ENCODE measurements at places on chromosomes 2 and 18.

GRCh38 chr18:5370332-5370731, 74.8 kb upstream of the ZBTB14 start:
- DNase-seq: no peak

- DNase-seq: no peak
These were observed 3.3 kb upstream of the NETO1 start for GRCh38 chr18:72871091-72871490.

- no peak for DNase-seq
These were observed 139.4 kb downstream of the SEPTIN10 start for GRCh38 chr2:109474319-109474825.

GRCh38 chr18:71431689-71432088, 1112.5 kb downstream of the CBLN2 start:
- DNase-seq: no peak

DNA sequence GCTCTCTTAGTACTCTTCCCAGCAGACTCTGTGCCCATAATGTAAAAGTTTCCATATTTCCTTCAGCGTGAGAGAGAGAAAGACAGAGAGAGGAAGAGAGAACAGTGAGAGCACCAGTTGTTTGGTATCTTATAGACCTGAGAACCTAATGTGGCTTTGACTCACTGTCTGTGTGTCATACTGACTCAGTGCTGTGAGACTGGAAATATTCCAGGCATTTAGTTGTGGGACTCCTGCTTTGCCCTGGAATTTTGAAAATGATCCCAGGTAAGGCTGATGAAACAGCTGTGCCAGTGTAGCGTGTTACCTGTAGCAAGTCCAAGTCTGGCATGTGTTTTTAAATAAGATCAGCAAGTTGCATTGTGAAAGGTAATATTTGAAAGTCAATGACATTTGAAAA, 87.9 kb upstream of the KCNH7 start:
- DNase-seq: no peak

DNA sequence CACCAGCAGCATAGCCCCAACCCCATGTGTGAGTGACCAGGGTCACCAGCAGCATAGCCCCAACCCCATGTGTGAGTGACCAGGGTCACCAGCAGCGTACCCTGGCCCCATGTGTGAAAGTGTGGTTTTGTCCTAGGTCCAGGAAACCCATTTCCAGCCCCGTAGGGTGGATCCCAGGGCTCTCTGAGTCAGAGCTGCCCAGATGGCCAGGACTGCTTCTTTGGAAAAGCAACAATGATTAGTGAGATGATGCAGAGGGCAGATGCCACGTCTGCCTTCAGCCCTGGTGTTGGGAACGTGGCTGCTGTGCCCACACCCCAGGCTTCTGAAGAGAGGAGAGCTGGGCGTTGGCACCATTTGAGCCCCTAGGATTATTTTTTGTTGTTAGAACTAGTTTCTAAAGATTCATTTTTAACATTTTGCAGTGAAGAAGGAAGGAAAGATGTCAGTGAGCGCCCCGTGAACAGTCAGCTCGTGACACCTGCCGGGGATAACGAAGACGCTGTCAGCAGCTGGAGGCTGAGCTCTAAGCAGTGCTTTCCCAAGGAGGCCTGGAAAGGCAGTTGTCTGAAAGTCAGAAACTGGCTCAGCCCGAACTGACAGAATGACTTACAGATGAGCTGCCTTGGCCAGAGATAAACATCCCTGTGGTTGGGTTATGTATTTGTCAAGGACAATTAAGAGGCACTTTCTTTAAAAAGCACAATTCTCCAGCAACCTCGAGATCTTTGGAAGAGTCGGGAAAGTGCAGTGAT, 32.1 kb upstream of the KCNG2 start:
- no peak for DNase-seq

DNA sequence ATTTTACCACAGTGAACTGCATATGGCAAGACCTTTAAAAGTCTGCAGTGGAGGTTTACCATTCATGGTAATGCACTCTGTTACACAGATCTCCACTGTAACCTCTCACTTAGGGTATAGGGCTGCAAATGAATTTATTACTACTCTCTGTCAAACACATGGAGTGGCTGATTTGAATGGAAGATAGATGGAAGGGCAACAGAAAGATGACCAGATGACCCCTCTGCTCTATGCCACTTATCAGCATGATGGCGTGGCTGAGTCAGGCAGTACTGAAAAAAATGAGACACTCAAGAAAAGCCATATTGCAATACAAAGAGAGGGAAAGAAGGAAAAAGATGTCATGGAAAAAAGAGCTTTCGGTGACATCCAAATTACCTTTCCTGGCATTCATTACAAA, 72.3 kb downstream of the ABCA12 start:
- DNase-seq: no peak

- DNase-seq: no peak
These were observed 2.3 kb upstream of the NPPC start for GRCh38 chr2:231928481-231928880.

- no peak for DNase-seq
These were observed 42.7 kb upstream of the ZFP36L2 start for GRCh38 chr2:43269074-43269572.

DNA sequence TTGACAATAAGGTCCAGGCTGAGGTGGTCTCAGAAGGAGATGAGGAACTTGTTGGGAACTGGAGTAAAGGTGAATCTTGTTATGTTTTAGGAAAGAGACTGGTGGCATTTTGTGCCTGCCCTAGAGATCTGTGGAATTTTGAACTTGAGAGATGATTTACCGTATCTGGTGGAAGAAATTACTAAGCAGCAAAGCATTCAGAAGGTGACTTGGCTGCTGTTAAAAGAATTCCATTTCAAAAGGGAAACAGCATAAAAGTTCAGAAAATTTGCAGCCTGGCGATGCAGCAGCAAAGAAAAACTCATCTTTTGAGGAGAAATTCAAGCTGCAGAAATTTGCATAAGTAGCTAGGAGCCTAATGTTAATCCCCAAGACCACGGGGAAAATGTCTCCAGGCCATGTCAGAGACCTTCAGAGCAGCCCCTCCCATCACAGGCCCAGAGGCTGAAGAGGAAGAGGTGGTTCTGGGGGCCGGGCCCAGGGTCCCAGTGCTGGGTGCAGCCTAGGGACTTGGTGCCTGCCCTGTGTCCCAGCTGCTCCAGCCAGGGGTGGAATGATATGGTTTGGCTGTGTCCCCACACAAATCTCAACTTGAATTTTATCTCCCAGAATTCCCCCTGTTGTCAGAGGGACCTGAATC, 73.5 kb downstream of the FIGN start:
- DNase-seq: no peak

DNA sequence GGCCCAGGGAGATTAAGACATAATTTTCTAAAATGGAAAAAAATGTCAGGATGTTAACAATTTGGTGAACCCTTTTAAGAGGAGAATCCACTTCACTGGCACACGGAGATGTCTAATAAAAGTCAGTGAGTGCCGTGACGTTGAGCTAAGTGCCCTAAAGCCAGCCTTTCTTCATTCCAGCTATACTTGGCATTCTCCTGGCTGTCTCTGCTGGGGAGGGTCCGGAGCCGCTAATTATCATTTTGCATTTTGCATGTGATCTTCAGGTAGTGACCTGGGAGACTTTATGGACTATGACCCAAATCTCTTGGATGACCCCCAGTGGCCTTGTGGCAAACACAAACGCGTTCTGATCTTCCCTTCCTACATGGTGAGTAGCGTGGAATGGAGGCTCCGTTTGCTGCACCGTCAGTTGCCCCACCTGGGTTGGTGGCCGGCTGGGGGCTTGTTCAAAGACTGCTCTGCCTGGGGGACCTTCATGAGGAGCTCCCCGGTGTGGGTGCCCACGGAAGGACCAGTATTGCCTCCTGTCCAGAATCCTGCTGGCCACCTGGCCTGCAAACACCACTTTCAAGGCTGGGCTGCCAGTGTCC, 101.7 kb downstream of the CABLES1 start:
- DNase-seq: no peak

DNA sequence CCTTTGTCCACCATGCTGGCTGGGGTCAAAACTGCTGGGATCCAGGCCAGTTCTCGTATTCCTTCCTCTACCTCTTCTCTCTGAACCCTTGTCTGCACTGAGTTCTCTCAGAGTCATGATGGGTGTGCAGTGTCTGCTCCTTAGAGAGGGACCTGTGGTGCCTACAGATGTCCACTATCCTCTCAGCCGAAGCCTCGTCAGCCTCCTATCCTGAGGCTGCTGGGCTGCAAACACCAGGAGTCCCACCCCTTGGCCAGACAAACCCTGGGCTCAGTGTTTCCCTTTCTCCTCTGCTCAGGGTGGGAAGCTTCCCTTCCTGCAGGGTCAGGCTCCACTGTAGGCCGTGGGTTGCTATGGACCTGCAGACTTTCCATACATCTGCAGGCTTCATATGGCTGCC, 2.3 kb downstream of the INPP5D start:
- DNase-seq: no peak

DNA sequence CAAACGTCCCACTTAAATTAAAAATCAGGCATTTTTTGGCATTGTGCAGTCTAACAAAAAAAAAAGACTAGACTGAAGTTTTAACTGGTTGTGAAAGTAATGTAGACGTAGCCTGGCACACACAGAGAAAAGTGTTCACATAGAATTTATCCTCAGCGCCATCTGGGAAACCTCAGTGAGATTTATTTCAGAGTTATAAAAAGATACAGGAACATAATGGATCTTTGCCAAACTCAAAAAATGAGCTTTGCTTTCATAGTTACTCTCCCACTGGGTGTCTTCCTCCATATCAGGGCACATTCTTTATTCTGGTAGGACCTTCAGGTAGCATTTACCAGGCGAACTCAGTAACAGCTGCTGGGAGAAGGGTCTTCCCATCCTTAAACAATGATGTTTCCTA, 532.4 kb upstream of the SALL3 start:
- no peak for DNase-seq

DNA sequence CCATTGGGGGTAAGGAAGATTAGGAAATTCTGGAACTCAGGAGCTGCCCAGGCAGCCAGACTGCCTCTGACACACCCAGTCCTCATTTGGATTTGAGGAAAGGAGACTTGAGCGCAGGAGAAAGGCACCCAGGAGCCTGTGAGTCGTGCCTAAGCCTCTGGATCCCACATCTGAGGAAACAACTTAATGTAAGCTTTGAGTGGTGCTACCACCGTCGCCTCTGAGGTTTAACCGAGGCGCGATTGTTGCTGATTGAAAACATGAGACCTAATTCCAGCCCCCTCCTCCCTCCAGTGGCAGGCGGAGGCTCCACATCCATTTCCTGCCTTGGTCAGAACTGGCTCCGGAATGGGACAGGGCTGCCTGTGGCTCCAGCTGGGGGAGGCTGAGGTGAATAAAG, 176.7 kb upstream of the PKDCC start:
- no peak for DNase-seq

- no peak for DNase-seq
These were observed 47.9 kb upstream of the FAM171B start for GRCh38 chr2:186645999-186646398.

GRCh38 chr18:76364282-76365259, 130.5 kb downstream of the ZNF516 start:
- DNase-seq: no peak

DNA sequence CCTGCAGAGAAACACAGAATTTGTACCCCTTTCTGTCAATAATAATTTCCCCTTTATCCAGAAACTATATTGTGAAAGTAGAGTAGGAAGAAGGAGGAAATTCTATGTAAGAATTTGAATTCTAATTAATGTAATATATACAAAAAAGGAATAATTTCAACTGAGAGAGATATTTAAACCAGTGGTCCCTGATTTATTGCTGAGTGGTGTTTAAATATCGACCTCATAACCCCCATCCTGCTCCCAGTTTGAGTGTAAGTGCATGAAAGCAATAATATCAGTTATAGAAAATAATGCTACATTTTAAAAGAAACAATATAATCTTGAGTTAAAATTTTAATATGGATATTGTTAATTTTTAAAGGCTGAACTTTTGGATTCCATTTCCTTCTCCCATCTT, 286.2 kb upstream of the REG3G start:
- DNase-seq: no peak

DNA sequence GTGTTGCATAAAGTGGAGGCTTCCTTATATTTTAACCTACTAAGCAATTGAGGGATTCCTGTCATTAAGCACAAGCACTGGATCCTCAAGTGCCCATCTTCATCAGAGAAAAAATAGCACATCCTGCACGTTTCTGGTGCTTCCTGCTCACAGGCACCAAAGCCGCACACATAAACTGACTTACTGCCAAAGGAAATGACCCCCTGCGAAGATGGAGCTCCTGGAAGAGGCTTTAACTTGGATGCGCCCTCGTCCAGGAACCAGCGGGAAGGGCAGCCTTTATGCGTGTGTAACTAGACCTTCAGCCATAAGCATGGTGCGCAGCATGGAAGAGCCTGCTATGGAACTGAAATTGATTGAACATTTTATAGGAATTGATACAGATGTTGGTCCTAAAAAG, 188.7 kb downstream of the FTCDNL1 start:
- DNase-seq: no peak

All from central memory CD8-positive, alpha-beta T cell (primary cell).